Activated CD4-positive, alpha-beta T cell treated with anti-CD3 and anti-CD28 coated beads, Interleukin-2, amount 50 U/mL, for 24 hours (primary cell): ENCODE measurements at places on chromosomes 7 and 10.

DNA sequence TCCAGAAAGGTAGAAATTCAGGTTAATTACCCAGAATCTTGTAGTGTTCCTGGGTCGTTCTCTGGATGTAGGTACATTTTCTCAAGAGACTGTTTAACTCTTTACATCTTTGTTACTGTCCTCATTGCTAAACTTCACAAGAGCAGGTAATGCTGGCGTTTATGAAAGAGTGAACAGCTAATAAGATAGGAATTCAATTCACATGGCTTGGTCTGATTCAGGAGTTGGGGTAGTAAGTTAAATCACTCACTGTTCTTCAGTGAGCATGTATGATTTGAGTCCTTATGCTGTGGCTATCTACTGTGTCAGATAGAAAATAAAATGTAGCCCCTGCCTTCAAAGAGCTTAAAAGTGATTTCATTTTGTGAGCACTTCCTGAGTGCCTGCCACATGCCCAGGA is 480.0 kb downstream of the LRMDA start:
- DNase-seq: no peak

DNA sequence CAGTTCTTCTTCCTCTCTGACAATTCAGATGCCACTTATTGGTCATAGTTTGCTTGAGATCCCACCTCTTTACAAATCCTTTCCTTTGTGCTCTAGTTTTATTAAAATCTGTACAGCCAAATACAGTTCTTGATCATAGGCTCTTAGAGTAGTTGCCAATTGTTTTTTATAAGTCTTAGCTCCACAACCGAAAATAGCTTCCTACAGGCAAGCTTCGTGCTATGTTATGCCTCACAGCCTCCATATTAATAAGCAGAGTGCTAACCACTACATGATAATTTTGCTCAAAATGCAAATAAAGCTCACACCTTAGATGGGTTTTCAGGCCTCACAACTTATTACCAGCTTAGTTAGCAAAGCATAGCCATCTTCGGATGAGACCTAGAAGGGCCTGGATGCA is 688.9 kb downstream of the MAGI2 start:
- DNase-seq: no peak

DNA sequence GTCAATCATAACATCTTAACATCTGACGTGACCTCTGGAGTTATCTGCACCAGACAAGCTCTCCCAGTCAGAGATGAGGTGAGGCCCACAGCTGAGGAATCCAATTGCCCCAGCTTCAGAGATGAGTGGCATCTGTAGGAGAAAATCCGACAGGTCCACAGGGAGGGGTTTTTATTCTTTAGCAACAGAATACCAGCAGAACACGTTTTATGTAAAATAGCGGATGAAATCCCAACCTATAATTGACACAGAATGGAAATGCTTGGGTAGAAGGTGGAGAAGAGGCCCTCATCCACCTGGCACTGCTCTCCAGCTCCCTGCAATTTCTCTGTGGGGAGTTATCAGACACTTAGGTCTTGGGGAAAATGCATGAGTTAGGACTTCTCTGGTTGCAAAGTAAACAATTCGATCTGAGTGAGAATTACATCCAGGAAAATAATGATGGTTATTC is 144.2 kb upstream of the NRP1 start:
- no peak for DNase-seq

DNA sequence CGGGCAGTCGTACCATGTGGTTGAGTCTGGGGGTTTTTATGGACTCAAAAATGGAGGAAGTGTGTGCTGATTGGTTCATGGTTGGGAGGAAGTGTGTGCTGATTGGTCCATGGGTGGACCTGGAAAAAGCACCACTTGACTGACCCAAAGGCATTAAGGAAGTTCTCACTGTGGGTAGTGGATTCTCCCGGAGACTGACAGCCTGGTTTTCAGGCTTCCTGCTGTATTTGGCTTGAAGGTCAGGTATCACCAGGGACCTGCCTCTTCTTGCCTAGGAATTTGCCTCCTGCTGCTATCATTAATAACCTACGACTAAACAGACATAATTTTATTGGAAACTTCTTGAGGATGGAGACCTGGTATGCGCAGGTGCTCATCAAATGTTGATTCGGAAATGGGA is 268.8 kb upstream of the LRGUK start:
- no peak for DNase-seq

- DNase-seq: no peak
Measured at GRCh38 chr7:142774826-142775225, 4.1 kb downstream of the PRSS2 start.

DNA sequence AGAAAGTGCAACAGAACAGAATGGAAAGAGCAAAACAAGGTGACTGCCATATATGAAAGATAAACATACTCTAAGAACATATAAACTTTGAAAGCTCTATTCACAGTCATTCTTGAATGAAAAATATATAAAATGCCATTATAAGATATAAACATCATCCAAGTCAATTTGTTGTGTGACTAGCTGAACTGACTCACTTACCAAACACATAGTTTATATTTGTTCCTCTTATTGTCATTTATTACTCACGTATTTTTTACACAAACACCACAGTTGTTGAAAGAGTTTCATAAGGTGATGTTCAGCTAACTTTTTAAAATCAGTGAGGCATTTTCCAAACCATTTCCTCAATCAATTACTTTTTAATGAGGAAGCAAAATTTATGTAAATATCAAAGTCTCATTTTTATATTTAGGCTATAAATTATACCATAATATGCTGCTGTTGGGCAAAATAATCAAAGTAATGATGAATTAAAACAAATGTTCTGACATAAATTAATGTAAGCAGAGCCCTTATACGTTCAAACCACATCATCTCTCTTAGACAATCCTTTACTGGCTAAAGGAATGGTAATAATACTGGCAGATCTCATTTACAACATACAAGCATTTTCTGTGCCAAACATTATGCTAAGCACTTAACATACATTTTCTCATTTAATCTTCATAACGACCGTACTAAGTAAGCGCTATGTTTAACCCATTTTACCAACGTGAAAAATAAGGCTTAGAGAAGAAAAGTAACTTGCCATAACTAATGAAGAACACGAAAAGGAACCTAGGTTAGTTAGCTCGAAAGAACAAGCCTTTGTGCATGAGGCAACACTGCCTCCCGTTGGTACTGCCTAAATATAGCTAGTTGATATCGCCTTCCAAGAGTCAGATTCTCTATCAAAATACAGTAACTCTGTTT is 7.3 kb downstream of the LRRN3 start:
- peak; percentile 51 for DNase-seq

- DNase-seq: no peak
Measured at GRCh38 chr7:135224027-135224426, 9.6 kb upstream of the STRA8 start.

DNA sequence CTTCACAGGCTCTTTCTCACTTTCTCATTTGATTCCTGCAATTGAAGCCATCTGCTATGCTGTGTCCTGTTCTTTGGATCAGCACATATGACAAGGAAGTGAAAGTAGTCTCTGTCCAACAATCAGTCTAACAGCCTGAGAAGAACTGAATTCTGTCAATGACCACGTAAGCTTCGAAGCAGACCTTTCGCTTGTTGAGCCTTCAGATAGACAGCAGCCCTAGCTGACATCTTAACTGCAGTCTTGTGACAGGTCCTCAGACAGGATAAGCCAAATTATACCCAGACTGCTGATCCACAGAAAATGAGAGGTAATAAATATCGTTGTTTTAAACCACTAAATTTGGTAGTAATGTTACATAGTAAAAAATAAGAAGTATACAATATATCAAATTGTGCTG is 691.0 kb upstream of the LRRTM3 start:
- DNase-seq: no peak

DNA sequence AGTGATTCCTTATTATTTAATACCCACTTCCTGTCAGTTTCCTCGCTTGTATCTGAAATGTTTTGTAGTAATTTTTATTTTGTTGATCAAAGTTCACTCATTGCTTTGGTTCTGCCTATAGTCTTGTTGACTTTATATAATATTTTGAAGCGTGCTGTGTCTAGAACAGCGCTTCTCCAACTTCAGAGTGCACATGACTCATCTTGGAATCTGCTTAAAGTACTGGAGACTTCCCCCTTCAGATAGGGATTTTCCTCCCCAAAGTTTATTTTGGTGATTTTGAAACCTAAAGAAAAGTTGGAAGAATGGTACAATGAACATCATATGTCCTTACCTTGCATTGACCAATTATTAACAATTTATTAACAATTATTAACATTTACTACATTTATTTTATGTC is 5.8 kb downstream of the COMTD1 start:
- DNase-seq: no peak

- no peak for DNase-seq
Measured at GRCh38 chr7:155285833-155286232, 11.8 kb upstream of the INSIG1 start.

DNA sequence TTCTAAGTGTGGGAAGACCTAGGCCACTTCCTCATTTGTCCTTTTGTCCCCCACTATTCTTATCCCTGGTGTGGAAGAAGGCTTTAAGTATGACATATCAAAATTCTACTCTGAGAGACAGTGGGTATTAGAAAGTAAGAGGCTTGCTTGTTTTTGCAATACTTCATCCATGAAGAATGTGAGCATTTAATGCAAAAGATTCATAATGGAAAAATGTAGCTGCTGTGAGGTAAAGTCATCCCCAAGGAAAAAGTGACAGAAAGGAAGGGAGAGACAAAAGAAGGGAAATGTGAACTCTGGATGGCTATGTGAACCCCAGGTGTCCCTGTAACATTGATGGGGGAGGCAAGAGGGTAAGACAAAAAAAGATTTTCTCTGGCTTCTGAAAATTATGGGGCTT is 607.5 kb downstream of the SORCS1 start:
- no peak for DNase-seq

DNA sequence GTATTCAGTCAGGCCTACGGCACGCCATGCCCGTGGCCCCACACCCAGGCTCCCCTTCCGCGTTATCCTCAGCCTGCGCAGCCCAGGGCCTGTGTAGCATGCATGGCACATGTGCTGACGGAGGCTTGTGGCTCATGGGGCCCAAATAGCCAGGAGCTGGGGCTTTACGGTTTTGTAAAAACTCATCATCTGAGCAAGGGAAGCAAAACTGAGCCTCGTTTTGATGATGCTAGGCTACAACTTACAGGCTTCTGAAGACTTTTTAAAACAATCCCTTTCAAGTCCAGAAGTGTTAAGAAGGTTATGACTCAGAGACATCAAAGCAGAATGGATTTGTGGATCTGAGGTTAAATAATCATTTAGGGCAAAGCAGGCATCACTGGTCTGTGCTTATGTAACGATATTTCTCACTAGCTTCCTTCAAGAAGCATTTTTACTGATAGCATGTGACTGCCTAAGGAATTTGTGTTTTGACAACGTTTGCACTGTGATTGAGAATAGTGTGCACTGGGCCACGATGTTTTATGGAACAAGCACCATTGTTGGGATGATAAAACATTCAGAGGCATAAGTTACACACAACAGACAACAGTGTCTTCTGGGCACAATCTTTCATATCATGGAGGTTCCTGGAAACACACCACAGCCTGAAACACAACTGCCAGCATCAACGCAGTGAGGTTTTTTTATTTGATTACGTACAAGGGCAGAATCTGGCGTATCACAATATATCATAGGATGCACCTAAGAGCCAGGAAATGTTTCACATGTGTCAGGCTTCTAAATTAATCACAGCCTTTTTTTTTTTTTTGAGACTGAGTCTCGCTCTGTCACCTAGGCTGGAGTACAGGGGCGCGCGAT is 274.3 kb downstream of the CCDC3 start:
- DNase-seq: no peak

DNA sequence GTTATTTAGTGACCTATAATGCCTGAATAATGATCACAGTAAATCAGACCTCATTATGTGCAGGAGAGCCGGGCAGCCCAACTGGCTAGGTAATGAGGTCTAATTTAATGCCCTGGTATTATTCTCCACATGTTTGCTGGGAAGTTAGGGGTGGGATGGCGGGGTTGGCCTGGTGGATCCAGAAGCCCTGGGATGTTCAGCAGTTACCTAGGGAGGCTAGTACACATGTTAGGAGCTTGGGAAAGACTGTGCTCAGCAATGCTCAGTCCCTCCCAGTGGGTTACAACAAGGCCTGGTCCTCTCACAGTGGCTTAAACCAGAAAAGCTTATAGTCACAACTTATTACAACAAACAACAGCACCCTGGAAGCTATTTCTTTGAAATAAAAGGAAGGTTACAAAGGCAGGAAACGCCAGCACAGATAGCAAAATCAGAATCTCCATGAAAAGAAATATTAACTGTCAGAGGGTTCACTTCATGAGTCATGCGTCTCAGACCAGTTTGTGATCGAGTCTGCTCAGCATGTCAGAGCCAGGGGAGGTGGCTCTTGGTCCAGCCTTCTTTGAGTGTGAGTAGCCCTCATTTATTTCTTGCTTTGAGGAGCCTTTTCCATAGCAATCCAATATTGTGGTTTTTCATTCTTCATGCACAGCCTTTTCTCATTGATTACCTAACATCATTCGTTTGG is 418.6 kb upstream of the NPVF start:
- DNase-seq: no peak

GRCh38 chr7:4841007-4841784 is 20.6 kb downstream of the PAPOLB start:
- DNase-seq: no peak

- DNase-seq: no peak
Measured at GRCh38 chr10:61125560-61126170, 181.7 kb upstream of the RHOBTB1 start.

DNA sequence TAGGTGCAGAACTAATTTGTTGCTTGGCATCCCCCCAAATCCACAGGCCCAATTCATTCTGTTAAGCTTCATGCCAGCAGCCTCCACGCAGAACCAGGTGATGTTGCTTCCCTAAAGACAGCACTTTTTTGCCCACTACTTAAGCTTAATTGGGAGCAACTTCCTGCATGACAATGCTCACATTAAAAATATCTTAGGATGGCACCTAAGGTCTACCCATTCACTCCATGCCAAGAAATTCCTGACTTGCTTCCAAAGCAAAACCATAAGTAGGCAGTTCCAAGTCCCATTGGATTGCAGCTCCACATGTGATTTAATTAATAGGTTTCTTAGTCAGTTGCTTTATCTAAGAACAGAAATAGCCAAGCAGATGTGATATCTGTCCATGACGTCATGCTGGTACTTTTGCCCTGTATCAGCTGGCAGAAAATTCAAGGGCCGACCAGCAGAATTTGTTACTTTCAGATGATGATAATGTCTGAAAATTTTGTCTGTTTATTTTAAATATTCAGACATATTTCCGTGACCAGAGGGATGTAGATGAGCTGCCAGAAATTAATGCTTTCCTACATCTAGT is 325.5 kb downstream of the LHFPL3 start:
- no peak for DNase-seq

GRCh38 chr7:101238226-101239182 is 902 bp upstream of the CLDN15 start:
- DNase-seq: no peak

- no peak for DNase-seq
Measured at GRCh38 chr7:115033917-115034459, 112.1 kb downstream of the MDFIC start.

- DNase-seq: no peak
Measured at GRCh38 chr10:19862811-19863515, 46.7 kb downstream of the PLXDC2 start.

- DNase-seq: no peak
Measured at GRCh38 chr10:6542999-6543430, 37.1 kb downstream of the PRKCQ start.

GRCh38 chr7:120981888-120982615 is 6.5 kb upstream of the CPED1 start:
- no peak for DNase-seq

- no peak for DNase-seq
Measured at GRCh38 chr10:3407208-3407607, 234.6 kb upstream of the PITRM1 start.
